Left hindlimb (tissue), 1 donor: ENCODE measurements at places on chromosomes 6 and 20.

DNA sequence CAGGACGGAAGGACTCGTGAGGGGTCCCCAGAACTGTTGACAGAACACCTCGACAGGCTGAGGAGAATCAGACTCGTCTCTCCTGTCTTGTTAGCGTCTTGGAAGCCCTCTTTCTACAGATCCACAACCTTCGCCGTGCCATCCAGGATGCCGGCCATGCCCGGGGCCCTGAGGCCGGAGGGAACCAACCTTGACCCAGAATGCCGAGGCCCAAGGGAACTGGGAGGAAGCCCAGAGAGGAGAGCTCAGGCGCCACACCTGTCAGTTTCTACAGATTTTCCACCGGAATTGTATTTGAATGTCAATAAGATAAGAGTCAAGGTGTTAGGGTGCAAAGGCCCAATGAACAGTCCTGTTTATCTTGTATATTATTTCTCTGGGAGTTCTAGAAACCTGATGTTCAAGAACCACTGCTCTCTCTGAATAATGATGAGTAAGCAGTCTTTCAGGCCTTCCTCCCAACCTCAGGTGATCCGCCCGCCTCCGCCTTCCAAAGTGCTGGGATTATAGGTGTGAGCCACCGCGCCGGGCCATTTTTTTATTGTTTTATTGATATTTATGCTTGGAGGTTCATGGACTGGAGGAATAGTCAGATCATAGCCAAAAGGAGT lies 799 bp upstream of the ME1 start:
- no peak for DNase-seq

- no peak for DNase-seq
Observed at GRCh38 chr20:37439223-37439933, 81.7 kb upstream of the NNAT start.

GRCh38 chr6:106974336-106974998 lies at the start of gene CD24:
Gene CD24 (minus strand): TSS chr6:106974729. CDS start chr6:106974646, 83 bp downstream.
- peak; percentile 73 for DNase-seq

GRCh38 chr6:3026791-3027626 lies 27.3 kb downstream of the NQO2 start:
- DNase-seq: no peak

DNA sequence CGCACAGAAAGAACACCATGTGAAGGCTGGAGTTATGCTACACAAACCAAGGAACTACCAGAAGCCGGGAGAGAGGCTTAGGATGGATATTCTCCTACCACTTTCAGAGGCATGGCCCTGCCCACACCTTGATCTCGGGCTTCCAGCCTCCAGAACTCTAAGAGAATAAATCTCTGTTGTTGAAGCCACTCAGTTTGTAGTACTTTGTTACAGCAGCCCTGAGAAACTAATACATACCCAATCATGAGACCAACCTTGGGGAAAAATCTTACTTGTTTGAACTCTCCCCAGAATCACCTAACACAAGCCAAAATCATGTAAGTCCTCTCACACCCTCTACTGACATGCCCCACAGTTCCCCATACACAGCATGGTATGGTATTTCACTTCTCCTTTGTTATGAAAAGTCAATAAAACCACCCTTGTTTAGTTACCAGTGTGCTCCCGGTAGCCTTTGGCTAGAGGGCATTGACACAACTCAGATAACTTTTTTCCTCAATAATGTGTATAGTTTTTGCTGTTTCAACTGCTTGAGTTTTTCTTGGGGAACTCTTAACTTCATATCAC lies 40.7 kb upstream of the SLC2A12 start:
- DNase-seq: no peak
